ENCODE measurements at places on chromosomes 11 and 22. TPM values are rescaled to one million over a fixed set of nuclear protein-coding genes. Genes with fewer than 3 reads are reported as not detected.

PLEKHA7 gene
- 0.78 TPM for total RNA-seq

SPATA19 gene
- not detected for total RNA-seq

GGTLC2 gene
- total RNA-seq = not detected

ANO1 gene
- not detected for total RNA-seq

LINC01488 gene
- not detected for total RNA-seq

RFPL2 gene
- total RNA-seq = not detected

JAML gene
- total RNA-seq = not detected

CLMP gene
- 32.0 TPM for total RNA-seq

CRACR2B gene
- 26.5 TPM for total RNA-seq

C11orf24 gene
- 78.5 TPM for total RNA-seq

SERHL2 gene
- total RNA-seq = 1.6 TPM

NTM gene
- total RNA-seq = 41.5 TPM

ACTN3 gene
- 0.75 TPM for total RNA-seq

OR5T2 gene
- not detected for total RNA-seq

DGCR6 gene
- 2.3 TPM for total RNA-seq

RBMXL2 gene
- total RNA-seq = not detected

PIH1D2 gene
- 1.5 TPM for total RNA-seq

FAM111B gene
- 1.7 TPM for total RNA-seq

SPCS2 gene
- 74.2 TPM for total RNA-seq

ANGPTL5 gene
- total RNA-seq = not detected

CADM1 gene
- total RNA-seq = 2.9 TPM

TMEM218 gene
- total RNA-seq = 24.4 TPM

OR5AN1 gene
- total RNA-seq = not detected

RFPL1 gene
- not detected for total RNA-seq

MUC6 gene
- not detected for total RNA-seq

C11orf52 gene
- 1.7 TPM for total RNA-seq

KRTAP5-1 gene
- not detected for total RNA-seq

YPEL4 gene
- 2.2 TPM for total RNA-seq

CCS gene
- 26.1 TPM for total RNA-seq

USH1C gene
- total RNA-seq = not detected

PPP1CA gene
- total RNA-seq = 241 TPM

LIN7C gene
- 30.8 TPM for total RNA-seq

ATF4 gene
- 255 TPM for total RNA-seq

PAMR1 gene
- total RNA-seq = 3.8 TPM

APOL3 gene
- total RNA-seq = 1.4 TPM

TH gene
- not detected for total RNA-seq

ELFN2 gene
- 0.21 TPM for total RNA-seq

PSMC3 gene
- total RNA-seq = 257 TPM

MRGPRF gene
- total RNA-seq = not detected

C11orf87 gene
- 0.05 TPM for total RNA-seq

ACRV1 gene
- total RNA-seq = not detected

TRIM29 gene
- not detected for total RNA-seq

MYBPC3 gene
- total RNA-seq = not detected

C11orf91 gene
- not detected for total RNA-seq

MLC1 gene
- total RNA-seq = not detected

RBM4B gene
- total RNA-seq = 21.2 TPM

P2RY6 gene
- total RNA-seq = 1.1 TPM

BLID gene
- total RNA-seq = 3.0 TPM

KRTAP5-11 gene
- not detected for total RNA-seq

ASRGL1 gene
- 0.10 TPM for total RNA-seq

PHF21B gene
- 1.9 TPM for total RNA-seq

LRRC75B gene
- total RNA-seq = 10.0 TPM

SMIM35 gene
- not detected for total RNA-seq

MYOD1 gene
- total RNA-seq = 398 TPM

GGT5 gene
- total RNA-seq = 20.5 TPM

FAM181B gene
- not detected for total RNA-seq

FBLN1 gene
- total RNA-seq = 12.2 TPM
